Heart right ventricle (tissue), 16 donors: ENCODE measurements at places on chromosomes 1 and 21. TPM values are rescaled to one million over a fixed set of nuclear protein-coding genes. Genes with fewer than 3 reads are reported as not detected.

Gene C21orf58
- 1.4 TPM for total RNA-seq

Gene TMCC2
- 2.6 TPM for total RNA-seq

DNA sequence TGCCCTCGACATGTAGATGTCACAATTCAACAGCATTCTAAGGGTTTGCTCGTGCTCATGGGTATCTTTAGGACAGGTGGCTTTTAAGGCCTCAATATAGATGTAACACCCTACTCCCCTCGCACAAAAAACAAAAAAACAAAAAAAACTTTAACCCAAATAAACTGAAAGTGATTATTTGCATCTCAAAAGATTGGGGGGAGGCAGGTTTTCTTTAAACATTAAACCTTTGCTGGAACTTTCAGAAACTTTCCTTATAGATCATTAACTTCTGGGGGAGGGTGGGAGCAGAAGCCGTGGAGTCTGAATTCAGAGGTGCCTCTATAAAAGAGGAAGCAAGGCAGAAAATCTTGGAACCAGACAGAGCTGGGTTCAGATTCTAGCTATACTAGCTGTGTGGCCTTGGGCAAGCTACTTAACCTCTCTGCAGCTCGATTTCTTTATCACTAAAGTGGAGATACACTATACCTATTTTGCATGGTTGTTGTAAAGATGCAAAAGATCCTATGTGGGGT, 3.2 kb upstream of the KIAA1614 start:
- no peak for DNase-seq

GRCh38 chr1:21258331-21259134, 31.7 kb downstream of the ECE1 start:
- DNase-seq, result no peak

DNA sequence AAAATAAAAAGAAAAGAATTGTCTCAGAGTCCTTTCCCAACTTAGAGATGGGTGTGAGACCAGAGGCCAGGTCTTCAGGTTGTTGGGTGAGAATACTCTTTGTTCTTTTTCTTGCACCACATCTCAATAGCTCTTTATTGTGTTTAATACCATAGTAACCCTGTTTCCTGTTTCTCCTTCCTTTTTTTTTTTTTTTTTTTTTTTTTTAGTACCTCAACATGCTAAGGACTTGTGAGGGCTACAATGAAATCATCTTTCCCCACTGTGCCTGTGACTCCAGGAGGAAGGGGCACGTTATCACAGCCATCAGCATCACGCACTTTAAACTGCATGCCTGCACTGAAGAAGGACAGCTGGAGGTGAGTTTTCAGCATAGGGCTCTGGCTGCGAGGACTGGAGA, 24.4 kb downstream of the CELF3 start:
- DNase-seq, result no peak

GRCh38 chr1:153431002-153431401, 14.7 kb downstream of the S100A7A start:
- no peak for DNase-seq

- DNase-seq, result peak; percentile 49
These were observed 113.5 kb downstream of the PRDM2 start for GRCh38 chr1:13813398-13814012.

DNA sequence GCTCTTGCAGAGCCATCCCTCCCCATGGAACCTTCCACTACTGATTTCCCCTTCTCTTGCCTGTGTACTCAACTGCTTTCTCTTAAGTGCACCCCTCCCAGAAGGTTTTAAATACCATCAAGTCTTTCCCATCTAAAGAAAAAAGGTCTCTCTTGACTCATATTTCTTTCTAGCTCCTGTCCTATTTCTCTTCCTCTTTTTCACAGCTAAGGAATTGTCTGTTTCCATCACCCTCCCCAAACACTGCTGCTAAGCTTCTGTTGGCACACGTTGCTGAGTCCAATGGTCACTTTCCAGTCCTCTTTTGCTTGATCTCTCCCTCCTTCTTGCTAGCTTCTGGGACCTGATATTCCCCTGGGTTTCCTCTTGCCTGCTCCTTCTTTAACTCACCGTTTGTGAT, 13.3 kb upstream of the GNL2 start:
- no peak for DNase-seq

DNA sequence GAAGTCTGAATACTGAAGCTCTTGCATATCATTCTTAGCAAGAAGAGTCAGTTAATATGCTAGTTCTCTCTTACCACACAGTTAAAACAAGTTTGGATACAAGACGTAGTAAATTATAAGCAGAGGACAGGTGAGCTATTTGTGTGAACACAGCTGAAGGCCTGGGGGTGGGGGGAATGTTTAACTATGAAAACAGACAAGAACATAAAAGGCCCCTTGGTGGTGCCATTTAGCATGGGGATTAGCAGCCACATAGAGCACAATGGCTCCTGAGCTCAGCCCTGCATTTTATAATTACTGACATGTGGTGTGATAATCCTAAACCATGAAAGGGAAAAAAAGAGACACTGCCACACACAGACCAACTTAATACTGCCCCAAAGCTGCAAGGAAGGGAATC, 94.8 kb downstream of the TGFBR3 start:
- no peak for DNase-seq

DNA sequence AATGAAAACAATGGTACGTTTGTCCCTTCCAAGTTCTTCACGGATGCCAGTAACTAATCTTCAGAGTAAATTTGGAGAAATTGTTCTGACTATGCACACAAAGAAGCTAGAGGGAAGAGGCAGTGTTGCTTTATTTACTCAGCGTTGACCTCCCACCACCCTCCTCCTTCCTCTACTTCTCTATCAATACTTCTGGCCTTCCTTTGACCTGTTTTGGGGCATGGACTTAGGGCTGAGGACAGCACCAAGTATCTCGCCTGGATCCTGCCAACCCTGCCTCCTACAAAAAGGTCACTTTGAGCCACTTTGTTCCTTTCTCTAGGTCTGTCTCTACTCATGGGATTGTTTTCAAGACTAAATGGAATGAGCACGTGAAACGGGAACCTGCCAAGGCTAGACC, 282.6 kb downstream of the DSCAM start:
- DNase-seq, result no peak

DNA sequence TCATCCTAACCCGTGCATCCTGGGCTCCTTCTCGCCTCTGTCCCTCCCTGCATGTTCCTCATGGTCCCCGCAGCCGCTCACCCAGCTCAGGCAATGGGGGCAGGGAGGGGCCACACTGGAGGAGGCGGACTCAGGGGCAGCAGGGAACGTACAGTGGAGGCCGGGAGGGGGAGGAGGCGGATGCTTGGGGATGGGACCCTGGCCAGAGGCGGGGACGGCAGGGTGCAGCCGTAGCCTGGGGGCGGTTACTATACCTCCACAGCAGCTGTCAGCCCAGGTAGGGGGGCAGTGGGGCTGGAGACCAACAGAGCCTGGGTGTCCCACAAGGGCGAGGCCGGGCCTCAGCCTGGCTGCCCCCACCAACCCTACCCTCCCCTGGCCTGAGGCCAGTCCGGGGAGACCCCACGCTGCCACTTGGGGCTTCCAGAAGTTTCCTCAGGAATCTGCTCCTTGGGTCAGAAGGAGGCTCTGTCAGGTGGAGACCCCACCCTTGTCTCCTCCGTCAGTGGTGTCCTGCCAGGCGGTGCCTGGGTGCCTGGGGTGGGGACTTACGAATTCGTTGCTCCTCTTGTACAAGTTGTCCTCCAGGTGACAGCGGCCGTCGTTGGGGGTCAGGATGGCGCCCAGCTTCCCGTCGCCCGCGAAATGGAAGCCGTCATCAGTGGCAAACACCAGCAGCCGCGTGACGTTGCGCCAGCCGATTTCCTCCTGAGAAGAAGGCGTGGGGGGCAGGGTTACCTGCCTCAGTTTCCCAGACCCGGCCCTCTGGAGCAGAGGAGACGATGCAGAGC, 20.7 kb downstream of the ITGB2 start:
- no peak for DNase-seq

DNA sequence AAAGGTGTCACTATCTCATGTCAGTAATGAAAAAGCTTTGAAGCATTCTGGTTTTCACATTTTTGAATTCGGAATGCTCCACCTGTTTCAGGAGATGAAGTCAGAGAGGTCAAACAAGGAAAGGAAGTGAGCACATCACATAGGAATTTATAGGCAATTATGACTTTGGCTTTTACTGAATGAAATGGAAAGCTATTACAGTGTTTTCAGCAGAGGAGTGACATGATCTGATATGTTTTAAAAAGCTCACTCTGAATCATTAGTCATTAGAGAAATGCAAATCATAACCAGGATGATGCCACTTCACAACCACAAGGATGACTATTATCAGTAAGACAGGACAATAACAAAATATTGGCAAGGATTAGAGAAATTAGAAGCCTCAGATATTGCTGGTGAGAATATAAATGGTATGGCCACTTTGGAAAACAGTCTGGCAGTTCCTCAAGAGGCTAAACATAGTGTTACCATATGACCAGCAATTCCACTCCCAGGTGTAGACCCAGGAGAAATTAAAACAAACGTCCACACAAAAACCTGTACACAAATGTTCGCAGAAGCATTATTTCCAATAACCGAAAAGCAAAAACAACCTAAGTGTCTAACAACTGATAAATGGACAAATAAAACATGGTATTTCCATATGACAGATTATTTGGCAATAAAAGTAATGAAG, 7.5 kb downstream of the TAF1A start:
- no peak for DNase-seq

DNA sequence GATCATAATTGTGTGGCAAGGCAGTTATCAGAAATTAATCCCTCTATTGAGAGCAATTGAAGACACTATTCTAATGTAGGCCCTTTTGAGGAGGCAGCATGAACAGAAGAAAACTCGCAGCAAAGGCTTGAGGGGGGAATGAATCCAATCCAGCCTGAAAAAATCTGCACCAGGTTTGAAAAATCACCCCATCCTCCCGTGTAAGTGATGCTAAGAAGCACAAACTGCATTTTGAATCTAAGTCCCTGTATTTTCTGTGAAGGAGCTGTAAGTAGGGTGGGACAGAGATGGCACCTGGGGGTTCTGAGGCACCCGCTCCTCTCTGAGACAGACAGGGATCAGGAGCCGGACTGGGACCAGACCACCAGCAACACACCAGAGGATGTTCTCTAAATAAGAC, at the start of gene CRB1:
TSS of gene CRB1 (plus strand) at position 241 of the 400 bp plus-strand sequence. CDS start 161 bp downstream, outside the sequence.
- DNase-seq, result no peak

GRCh38 chr1:27568300-27569087, 35.5 kb downstream of the AHDC1 start:
- peak; percentile 95 for DNase-seq

- DNase-seq, result no peak
These were observed 18.5 kb downstream of the RNASEL start for GRCh38 chr1:182570611-182570970.
